NCI-H526 treated with DMSO at 0.1 percent for 48 hours (cell line): ENCODE measurements at places on chromosomes 7 and 10.

GRCh38 chr10:44195112-44196007 lies 189.5 kb downstream of the CXCL12 start:
- no peak for DNase-seq

- DNase-seq: no peak
These were observed 611.8 kb downstream of the LRMDA start for GRCh38 chr10:76043261-76043660.

DNA sequence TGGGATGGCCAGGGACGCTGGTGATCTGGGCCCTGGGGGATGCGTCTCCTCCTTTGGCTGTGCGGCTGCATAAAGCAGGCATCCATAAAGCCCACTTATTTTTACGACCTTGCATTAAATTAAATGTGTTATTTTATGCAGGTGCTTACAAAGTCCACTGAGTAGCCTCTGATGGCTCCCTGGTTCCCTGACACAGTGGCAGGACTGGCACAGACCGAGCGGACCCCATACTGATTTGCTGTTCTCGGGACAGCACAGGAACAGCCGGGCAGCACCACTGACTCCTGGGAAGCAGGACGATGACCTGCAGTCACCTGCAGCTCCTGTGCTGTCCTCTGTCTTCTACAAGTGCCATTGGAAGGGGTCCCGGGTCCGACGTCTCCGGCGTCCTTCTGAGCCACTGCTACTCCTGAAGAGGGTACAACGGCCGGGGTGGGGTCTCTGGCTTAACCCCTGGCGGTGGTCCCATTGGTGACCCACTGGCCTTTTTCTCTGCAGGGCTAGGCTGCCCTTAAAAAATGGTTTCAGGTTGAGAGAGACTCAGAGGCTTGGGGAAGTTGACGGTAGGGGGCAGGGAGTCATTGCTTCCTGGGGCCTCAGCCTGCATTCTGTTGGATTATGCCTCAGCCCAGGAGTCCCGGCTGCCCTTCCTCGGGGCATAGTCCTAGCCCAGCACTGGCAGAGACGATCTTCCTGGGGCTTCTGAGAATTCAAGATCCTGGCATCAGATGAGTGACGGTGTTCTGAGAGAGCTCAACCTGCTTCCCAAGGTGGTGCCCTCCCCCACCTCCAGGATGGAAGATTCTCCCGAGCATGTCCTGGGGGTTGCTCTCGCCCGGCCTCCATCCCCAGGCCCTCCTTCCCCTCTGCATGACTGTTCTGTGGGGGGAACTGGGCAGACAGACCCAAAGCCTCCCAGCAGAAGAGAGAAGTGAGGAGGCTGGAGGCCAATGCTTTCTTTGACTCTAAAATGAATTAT lies 330.1 kb downstream of the ADARB2 start:
- no peak for DNase-seq

- peak; percentile 34 for DNase-seq
These were observed 3.7 kb downstream of the ELOVL3 start for GRCh38 chr10:102229810-102230263.

- no peak for DNase-seq
These were observed 153.7 kb upstream of the NPVF start for GRCh38 chr7:25381818-25382589.

- no peak for DNase-seq
These were observed 17.2 kb upstream of the STRIP2 start for GRCh38 chr7:129417073-129417472.

GRCh38 chr7:151494298-151495284 lies 25.1 kb downstream of the RHEB start:
- no peak for DNase-seq

DNA sequence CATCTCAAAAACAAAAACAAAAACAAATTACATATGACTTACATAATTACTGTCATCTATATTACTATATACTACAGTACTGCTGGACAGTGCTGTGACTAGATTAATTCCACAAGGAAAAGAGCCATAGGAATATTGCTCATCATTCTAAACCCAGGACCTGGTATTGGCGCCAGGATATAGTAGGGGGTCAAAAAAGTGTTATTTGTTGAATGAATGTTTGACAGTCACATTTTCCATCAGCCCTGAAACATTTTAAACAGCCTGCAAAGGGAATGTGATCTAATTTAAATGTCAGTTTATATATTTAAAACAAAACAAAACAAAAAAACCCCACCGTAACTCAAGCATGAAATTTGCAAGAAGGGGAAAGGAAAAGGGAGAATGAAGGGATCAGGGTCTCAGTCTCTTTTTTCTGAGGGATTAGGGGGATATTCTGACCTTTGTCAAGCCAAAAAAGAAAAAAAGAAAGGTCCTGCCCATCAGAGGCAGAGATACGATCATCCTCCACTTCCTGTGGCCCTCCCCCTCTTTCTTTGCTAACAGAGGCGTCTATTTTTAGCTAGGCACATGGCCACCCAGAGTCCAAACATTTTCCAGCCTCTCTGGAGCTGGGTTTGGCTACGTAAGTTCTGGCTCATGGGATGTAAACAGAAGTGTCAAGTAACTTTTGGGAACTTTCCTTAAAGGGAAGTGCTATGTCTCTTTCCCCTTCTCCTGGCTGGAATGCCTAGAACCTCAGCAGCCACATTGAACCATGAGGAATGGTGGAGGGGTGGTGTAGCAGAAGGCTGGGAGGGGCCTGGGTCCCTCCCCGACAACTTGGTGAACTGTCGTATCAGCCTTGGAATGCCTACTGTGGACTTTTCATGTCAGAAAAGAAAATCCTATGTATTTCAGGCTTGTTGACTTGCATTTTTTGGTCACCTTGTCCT lies 44.6 kb upstream of the DLG5 start:
- no peak for DNase-seq

- no peak for DNase-seq
These were observed 7.5 kb downstream of the MET start for GRCh38 chr7:116679500-116679899.

DNA sequence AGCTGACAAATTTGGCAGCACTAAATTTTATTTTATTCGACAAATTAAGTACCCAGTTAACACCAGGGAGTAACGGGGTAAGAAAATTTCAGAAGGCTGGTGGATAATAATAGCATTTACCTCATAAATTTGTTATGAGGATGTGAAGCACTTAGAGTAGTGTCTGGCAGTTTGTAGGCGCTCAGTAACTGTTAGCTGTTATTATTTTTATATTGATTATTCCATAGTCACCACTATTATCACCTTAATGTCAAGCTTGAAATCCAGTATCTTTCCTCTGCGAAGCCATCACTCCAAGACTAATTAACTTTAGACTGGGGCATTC lies 563 bp upstream of the COA1 start:
- DNase-seq: no peak

- no peak for DNase-seq
These were observed 43.1 kb upstream of the DDC start for GRCh38 chr7:50608196-50608906.

- DNase-seq: no peak
These were observed 49.4 kb upstream of the EGFR start for GRCh38 chr7:54969208-54969967.

DNA sequence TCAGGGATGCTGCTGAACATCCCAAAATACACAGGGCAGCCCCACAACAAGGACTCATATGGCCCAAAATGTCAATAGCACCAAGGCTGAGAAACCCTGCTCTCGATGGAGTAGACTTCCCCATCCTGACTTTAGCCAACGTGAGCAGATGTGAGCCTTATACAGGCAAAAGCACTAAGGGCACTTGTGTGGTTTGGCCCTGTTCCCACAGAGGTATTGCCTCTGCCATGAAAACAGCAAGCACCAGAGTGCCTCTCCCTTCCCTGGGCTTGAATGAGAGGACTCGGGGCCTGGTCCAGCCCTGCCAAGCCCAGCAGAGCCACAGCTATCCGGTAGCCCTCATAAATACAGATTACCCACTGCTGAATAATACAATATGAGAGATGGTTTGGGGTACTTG lies 47.5 kb downstream of the ACSM6 start:
- no peak for DNase-seq

DNA sequence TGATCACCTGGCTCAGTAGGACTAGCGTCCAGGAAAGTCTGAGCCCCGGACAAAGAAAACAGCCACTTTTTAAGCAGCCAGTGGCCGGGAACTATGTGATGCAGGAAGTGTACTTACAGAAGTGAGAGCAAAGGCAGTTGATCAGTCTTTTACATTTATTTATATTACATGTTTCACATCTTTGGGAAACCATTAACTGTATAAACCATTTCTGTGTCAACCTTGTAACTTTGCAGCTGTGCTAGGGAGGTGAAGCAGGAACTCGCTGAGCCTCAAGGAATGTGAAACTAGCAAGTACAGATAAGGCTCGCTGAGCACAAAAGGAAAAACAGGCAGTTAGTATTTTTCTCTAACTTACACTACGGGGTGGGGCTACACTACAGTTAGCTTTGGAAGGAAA lies 39.9 kb upstream of the HECW1 start:
- no peak for DNase-seq

- DNase-seq: no peak
These were observed 183.1 kb upstream of the PDE1C start for GRCh38 chr7:32253299-32253698.

GRCh38 chr7:116901143-116901542 lies 38.8 kb downstream of the CAPZA2 start:
- DNase-seq: no peak

DNA sequence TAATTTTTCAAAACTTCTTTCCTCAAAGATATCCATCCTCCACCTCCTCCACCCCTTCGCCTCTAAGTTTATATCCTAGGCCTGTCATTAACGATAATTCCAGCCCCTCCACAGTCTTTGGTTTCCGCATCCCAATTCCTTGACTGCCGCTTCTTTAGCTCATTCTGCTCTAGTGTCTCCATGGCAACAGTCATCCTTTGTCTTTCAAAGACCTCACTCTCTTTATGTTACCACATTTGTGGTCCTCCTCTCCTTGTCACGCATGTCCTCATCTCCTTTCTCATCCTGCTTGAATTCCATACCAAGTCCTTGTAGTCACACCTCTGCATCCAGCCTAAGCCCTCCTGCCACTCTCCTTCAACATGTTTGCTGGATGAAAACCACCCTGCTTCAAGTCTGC lies 511.2 kb upstream of the KLF6 start:
- no peak for DNase-seq

DNA sequence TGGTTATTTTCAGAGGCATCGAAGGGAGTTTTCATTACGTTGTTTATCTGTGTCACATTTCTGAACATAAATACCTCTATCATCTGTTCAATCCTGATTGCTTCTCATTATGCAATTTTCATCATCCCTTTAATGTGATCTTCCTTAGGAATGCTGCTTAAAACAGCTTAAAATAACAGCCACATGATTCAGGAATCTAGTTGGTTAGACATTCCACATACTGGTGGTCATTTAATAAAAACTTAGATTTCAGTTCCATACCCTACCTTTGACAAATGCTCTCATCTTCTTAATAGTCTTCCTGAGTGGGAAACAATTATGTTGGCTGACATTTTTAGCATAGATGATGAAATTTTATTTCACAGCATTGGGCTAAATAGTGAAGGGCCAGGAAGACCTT lies 191.3 kb upstream of the CDCA7L start:
- DNase-seq: no peak

GRCh38 chr10:88980247-88980646 lies 10.4 kb upstream of the FAS start:
- no peak for DNase-seq

DNA sequence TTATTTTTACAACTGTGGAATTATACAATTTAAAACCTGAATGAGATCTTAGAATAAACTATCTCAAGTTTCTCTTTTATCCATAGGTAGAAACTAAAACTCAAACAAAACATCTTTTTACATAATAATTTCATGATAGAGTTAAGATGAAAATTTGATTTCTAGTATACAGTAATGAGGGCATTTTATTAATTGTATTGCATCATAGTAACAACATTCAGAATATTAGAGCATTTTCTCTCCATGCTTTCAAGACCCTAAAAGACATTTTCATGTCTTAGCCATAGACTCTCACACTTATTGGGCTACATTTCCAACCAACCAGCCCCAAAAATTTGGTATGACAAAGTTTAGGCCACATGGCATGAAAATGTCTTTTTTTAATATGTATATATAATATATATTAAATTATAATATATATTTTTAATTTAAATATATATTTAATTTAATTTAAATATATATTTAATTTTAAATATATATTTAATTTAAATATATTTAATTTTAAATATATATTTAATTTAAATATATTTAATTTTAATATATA lies 195.7 kb upstream of the STEAP1 start:
- no peak for DNase-seq

GRCh38 chr10:78869508-78870454 lies 199.0 kb upstream of the ZMIZ1 start:
- no peak for DNase-seq

- DNase-seq: peak; percentile 22
These were observed 5.3 kb downstream of the PTF1A start for GRCh38 chr10:23197416-23197861.

DNA sequence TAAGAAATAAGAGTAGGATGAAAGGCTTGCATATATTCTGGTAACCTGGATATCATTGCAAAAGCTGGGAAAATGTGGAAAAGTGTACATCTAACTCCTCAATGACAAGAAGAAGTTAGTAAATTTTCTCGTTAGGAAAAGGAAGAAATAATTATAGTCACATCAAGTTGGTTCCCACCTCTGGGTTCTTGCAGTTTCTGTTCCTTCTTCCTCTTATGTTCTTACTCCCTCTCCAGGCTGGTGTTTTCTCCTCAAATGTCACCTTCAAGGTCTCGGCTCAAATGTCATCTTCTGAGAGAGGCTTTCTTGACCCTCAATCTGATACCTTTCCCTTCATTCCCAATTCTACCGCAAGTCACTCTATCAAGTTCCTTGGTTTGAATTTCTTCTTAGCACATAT lies 64.4 kb downstream of the ENTPD1 start:
- no peak for DNase-seq

DNA sequence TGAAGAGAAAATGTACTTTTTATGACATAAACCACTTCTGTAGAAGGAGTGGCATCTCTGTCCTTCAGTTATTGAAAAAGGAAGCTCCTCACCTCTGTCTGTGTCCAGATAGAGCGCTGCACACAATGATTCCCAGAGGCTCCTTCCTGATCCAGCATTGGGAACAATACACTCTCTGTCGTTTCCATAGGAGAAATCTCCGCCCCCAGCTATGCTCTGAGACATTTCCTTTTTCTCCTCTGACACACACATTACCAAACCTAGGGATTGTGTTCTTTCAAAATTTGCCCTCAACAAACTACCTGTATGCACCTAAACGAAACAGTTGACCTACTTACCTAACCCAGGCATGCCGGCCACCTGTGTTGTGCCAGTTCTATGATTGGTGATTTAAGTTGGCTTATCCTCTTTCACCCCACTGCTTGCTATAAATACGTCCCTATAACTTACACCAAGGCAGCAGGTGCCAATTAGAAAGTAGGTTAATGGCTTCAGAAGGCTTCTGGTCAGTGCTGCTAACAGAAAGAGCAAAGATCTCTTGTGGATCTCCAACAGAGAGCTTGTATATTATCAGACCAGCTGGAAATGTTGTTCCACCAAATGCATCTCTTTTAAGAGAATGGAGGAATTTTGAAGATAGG lies 140.1 kb upstream of the JCAD start:
- DNase-seq: no peak

DNA sequence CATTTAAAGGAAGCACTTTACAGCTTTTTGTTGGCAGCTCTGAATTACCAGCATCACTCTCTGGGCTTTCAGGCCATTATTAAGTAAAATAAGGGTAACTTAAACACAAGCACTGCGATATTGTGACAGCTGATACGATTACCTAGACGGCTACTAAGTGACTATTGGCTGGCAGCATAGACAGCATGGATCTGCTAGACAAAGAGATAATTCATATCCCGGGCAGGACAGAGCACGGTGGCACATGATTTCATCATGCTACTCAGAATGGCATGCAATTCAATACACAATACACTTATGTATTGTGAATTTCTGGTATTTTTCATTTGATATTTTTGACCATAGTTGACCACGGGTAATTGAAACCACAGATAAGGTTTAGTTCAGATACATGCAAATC lies 522.0 kb upstream of the LRRN3 start:
- DNase-seq: no peak
